Stimulated activated CD8-positive, alpha-beta memory T cell treated with anti-CD3 and anti-CD28 coated beads, Interleukin-2, amount 100 ng/mL, for 1 hour (primary cell): ENCODE measurements at places on chromosomes 7 and 10.

- no peak for DNase-seq
These were observed 66.7 kb downstream of the HHEX start for GRCh38 chr10:92756201-92757065.

DNA sequence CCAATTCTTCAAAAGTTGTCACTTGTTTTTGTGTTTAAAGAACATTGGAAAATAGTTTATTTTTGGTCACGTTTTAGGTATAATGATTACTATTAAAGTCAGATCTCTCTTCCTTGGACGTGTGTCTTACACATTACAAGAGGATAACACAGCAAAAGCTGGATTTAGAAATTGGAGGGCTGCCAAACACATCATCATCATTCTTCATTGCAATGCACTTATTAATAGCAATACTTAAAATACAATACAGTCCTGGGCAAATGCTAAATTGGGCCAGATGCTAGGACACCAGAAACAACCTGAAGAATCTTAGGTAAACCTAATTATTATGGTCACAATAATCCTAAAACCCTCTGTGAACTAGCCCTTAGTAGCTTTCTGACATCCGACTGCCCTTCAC is 303.6 kb downstream of the DGKB start:
- no peak for DNase-seq

DNA sequence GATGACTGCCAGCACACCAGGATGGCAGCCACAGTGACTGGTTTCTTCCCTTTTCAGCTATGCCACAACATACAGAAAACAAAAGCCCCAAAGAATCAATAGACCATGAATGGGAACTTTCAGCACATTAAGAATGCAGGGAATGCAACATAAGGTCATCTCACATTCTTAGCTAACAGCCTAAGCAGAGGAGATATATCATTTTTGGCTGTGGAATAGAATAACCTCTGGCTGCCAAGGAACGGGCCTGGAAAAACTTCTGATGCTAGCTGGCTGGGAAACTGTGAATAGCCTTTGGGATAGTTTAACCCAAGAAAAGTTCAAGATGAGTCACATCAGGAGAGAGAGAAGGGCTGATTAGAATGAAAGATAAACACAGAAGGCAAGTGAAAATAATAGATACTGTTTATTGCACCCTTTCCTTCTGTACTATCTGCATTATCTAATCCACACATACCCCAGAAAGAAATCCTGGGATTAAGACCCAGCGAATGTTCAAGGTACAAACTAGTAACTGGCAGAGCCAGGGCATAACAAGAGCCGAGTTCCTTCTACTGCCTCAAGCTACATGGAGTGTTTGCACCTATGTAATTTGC is 169.2 kb downstream of the SEMA3A start:
- no peak for DNase-seq

DNA sequence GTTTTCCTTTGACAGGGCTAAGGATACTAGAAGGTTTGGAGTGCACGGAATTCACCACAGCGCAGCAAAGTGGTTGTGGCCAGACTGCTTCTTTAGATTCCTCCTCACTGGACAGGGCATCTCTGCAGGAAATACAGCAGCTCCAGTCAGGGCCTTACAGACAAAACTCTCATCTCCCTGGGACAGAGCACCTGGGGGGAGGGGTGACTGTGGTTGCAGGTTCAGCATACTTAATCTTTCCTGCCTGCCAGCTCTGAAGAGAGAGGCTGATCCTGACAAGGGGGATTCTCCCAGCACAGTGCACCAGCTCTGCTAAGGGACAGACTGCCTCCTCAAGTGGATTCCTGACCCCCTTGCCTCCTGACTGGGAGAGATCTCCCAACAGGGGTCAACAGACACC is 1257.9 kb downstream of the NXPH1 start:
- no peak for DNase-seq

DNA sequence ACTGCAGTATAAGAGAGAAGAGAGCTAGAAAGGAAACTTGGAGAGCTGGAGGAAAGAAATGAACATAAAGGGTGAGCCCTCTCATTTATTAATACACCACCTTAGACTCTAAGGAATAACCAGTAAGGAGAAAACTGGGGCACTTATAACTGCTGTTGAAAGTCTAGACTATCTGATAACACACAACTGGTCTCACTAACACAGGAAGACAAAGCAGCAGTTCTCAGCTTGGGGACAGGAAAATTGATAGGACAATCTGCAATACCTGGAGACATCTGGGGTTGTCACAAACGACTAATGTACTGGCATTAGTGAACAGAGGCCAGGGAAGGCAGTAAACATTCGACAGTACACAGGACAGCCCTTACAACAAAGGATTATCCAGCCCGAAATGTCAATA is 6.8 kb downstream of the ELMO1 start:
- no peak for DNase-seq

- no peak for DNase-seq
These were observed 45.6 kb upstream of the LRRC4 start for GRCh38 chr7:128076796-128077271.
